ENCODE measurements at places on chromosomes 7 and 10.
A peak's percentile ranks its signal among the peaks of the same experiment; 100 is the strongest.

DNA sequence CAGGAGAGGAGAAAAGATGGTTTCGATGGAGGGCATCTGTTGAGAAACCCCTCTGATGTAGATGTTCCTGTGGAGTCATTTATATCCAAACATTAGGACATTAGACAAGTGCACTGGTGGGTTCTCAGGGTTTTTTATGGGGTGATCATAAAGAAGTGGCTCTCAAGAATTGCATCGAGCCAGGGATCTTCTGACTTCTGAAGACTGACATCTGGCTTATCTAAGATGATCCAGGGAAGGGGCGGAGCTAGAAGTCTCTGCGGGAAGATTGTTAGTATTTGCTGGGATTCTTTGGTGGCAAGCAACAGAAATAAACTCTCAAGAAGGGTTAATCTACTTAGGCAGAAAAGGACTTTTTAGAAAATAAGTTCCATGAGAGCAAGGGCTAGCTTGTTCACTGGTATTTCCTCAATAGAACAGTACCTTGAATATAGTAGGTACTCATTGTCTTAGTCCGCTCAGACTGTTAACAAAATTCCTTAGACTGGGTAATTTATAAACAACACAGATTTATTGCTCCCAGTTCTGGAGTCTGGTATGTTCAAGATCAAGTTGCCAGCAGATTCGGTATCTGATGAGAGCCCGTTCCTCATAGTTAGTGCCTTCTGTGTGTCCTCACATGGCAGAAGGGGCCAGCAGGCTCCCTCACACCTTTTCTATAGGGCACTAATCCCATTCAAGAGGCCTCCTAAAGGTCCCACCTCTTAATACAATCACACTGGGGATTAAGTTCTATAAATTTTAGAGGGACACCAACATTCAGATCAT lies 28.5 kb upstream of the SYPL1 start:
- DNase-seq: no peak

DNA sequence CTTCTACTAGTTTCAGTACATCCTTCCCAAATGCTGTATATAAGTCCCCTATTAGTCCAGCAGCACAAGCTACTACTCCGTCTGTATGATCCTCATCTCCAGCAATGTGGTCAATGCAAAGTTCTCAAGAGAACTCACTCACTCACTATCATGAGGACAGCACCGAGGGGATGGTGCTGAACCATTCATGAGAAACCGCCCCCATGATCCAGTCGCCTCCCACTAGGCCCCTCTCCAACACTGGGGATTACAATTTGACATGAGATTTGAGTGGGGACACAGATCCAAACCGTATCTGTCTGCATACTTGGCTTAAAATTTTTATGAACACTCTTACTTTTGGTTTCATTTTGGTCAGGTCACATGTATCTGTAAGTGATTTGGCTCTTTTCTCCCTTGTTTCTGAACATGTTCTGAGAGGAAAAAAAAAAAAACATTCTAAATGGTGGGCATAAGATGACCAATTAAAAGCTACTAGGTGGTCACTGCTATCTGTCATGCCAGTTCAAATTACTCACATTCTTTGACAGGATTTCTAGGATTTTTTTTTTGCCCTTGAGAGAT lies 60.1 kb downstream of the ZNF783 start:
- no peak for DNase-seq

DNA sequence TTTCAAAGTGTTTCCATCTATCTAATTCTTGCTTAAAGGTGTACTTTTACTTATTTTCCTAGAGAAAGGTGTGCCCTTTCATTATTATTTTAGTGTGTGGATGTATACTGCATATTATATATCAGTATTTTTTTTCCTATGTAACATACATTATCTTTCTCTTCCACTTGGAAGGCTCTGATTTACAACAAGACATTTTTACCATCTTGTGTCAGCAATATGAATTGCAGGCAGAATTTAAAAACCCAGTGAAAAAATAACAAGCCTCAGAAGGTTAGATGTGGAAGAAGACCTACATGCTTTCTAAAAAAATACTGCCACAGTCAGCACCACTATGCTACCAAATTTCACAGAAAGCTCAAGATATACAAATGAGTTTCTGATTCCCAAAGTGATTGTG lies 327.7 kb upstream of the STEAP1 start:
- DNase-seq: no peak

DNA sequence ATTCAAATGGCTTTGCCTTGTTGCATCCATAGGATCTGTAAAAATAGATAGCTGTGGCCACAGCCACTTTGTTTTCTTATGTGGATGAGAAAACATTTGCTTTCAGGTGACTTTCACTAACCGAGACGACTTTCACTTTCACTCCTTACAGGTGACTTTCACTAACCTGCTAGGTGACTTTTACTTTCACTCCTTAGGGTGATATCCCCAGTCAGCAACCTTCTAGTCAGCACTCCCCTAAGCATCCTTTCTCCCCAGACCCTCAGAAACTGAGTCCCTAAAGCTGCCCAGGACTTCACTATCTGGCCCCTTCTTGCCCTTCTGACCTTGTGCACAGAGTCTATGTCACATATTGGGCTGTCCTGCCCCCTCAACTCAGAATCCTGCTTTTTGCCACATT lies 177.5 kb downstream of the RELN start:
- DNase-seq: no peak

DNA sequence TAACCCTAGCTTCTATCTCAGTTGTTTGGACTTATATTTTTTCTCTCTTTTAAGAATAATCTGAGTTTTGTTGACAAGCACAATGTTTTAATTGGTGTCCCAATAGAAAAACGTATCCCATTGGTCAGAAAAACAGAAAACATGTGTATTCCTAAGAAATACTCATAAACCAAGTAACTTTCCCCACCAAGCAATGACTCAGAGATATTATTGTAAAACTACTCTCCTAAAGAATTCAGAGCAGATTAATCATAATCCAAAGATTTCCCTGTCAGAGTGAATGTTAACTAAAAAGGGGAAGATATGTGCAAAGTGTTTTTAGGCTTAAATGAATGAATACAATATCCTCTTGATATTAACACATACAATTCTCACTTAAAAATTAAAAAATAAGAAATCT lies 29.4 kb upstream of the MBL2 start:
- DNase-seq: no peak

DNA sequence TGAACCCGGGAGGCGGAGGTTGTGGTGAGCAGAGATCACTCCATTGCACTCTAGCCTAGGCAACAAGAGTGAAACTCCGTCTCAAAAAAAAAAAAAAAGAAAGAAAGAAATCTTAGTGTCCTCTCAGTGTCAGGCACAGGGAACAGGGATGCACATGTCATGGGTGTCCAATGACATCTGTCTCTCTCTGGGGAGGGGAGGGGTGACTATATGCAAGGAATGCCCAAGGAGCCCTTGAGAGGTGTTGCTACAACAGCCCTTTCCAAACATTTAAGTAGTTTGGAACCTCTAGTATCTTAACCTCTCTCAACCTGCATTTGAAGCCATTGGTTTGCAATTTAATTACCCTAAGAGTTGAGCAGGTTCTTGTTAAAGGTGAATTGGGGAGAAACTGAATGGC lies 28.9 kb downstream of the PDLIM1 start:
- no peak for DNase-seq

GRCh38 chr10:124486635-124487034 lies 25.0 kb downstream of the LHPP start:
- DNase-seq: no peak

DNA sequence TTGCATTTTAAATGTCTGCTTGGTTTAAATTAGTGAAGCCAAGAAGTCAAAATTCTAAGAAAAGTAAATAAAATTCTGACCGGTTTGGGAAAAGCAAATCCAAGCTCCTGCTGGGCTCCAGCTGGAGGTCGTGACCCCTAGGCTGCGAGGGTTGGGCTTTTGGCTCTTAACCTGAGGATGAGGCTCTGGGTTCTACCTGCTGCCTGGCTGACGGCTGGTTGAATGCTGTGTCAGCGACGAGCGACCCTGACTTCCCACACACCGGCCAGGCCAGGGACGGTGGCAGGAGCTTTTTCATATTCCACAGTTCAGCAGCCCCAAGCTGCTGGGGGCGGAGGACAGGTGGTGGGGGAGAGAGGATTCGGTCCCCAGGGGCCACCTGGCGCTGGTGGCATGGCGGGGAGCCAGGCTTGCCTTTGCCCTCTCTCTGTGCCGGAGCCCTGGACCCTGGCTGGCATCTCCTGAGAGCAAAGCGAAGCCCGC lies 843 bp upstream of the PLPP4 start:
- DNase-seq: no peak

DNA sequence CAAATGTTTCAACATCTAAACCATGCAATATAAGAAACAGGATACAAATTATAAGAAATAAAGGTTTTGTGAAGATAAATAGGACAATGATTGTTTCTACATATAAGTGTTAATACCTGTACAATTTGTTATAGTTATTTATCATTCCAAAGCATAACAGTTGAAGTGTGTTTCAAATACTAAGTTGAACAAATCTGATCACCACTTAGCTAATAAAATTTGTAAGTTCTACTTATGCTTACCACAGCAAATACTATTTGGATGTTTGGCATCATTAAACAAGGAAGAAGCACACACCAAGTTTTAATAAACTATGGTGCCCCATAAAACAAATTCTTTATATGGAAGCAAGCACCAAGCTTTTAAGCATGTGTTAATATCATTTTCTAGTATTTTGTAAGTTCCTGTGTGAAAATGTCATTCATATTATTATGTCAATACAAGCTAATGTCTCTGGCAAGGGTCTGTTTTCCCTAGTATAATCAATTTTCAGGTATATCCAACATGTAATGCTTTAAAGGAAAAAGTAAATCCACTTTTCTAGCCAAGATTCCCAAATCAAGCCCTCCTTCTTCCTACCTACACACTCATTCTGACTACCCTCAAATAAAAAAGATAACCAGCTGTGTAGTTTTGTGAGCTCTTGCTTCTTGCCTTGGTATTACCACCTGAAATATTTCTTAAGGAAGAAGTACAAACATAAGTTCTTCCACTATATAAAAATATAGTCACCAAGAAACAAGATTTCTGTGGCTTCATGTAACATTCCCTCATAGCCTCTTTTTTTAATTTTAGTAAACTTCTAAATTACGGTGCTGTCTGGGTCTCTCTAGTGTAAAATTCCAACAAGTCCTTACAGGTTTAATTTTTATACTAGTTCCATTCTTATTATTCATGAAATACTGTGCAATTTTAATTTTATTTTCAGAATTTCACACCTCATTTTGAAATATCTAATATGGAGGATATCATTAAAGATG lies 9.2 kb downstream of the SKAP2 start:
- DNase-seq: no peak

DNA sequence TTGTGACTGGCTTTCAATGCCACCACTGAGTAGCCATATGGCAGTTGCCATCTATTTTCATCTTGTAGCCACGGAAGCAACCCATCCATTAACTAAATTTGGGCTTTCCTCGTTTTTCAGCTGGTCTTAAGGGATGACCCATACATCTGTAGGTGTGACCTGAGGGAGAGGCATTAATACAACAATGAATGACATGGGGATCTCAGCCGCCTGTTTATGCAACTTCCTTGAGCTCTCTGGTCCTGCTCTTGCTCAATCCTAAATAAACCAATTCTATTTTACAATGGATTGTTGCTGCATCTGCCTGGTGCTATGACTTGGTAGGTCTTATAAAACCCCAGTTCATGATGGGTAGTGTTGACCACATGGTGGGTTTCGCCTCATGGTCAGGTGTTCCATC lies 21.9 kb upstream of the ADAM22 start:
- no peak for DNase-seq

GRCh38 chr7:24301703-24302102 lies 17.7 kb downstream of the NPY start:
- DNase-seq: no peak

- no peak for DNase-seq
These were observed 4.8 kb downstream of the FEZF1 start for GRCh38 chr7:122299624-122300210.

DNA sequence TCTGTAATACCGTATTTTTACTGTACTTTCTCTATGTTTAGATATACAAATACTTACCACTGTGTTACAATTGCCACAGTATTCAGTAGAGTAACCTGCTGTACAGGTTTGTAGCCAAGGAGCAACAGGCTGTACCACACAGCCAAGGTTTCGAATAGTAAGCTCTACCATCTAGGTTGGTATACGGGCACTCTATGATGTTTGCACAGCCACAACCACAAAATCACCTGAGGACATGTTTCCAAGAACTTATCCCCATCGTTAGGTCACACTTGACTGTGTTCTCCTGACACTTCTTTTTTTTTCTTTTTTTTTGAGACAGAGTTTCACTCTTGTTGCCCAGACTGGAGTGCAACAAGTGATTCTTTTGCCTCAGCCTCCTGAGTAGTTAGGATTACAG lies 134.6 kb upstream of the TRIM24 start:
- no peak for DNase-seq

DNA sequence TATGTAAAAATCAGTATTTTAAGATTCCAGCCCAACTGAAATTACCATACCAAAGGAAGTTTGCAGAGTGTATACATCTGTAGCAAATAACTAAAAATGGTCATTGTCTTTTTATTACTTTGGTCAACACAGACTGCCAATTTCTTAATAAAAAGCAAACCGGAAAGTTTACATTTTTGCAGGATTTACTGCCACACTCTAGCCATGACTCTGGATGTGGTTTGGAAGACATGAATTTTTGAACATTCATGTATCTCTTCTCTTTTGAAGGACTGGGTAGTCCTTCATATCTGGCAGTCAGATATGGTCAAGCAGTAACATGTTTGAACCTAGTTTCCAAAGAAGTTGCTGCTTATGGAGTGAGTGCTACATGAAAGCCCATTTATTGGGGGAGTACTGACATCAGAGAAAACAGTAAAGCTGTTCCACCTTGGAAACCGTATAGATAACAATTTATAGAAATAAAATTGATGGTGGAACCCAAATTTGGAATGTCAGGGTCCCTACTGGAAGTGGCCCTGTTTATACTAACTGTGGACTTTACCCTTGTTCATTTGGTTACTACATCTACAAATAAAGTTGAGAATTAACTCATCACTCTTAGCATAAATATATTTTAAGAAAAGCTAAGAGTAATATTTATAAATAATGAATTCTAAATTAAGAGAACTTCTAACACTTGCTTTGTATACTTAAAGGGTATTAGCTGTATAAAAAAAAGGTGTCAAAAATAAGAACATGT lies 84.6 kb downstream of the ZMYND11 start:
- no peak for DNase-seq

DNA sequence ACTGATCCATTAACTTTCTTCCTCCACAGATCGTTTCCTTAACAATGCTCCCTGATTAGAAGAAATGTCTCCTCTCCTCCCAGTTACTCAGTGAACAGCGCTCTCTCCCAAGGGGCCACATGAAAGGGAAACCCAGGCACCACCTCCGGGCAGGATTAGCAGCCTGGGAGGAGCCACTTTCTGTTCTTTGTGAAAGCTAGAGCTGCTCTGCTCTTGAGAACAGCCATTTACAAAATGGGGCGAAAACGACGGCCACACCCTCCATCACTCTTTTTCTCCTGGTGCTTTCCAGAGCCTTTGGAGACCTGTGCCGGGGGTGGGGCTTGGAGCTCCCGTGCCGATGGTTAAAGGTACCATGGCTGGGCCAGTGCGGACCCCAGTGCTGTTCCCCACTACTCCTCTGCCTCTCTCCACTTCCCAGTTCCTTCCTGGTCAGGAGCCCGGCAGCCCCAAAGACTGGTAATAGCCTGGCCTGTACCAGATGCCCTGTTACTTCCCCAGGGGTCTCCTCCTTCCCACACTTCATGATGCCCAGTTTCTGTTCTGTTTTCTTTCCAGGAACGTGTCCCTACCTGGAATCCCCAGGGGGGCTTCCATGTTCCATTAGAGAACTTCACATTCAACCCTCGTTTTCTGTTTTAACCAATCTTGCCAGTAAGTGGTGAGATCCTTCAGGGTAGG lies 402.9 kb upstream of the GALNT17 start:
- peak; percentile 52 for DNase-seq
